ENCODE measurements at places on chromosomes 4 and X. TPM values are rescaled to one million over a fixed set of nuclear protein-coding genes. Genes with fewer than 3 reads are reported as not detected.

- DNase-seq = no peak
- no peaks in the 10 kb centered on the region for H3K36me3 ChIP-seq
- no peaks in the 10 kb centered on the region for H3K27me3 ChIP-seq
- H3K4me3 ChIP-seq = no peak overlapping the region
Observed at GRCh38 chrX:119130911-119131310, 3.3 kb upstream of the KIAA1210 start.

GRCh38 chr4:52425751-52426326, 233.3 kb downstream of the USP46 start:
- H3K4me3 ChIP-seq = no peak overlapping the region
- no peak overlapping the region for H3K27ac ChIP-seq
- H3K4me1 ChIP-seq = no peaks in the 10 kb centered on the region
- no peaks in the 10 kb centered on the region for H3K27me3 ChIP-seq
- H3K36me3 ChIP-seq = no peaks in the 10 kb centered on the region

- H3K4me1 ChIP-seq = no peaks in the 10 kb centered on the region
- peak; percentile 13 for DNase-seq
- H3K36me3 ChIP-seq = no peaks in the 10 kb centered on the region
- no peaks in the 10 kb centered on the region for H3K27me3 ChIP-seq
Observed at GRCh38 chr4:10619220-10619619, 65.3 kb downstream of the CLNK start.

- no peak overlapping the region for H3K4me3 ChIP-seq
- H3K27ac ChIP-seq = peak overlapping the region; percentile 72
- H3K27me3 ChIP-seq = no peaks in the 10 kb centered on the region
- peaks cover 14% of the 10 kb centered on the region for H3K4me1 ChIP-seq
- peak; percentile 55 for DNase-seq
- no peaks in the 10 kb centered on the region for H3K36me3 ChIP-seq
Observed at GRCh38 chr4:7829652-7830580, 109.7 kb downstream of the AFAP1 start.

GRCh38 chr4:39976945-39977488, 694 bp downstream of the PDS5A start:
- no peaks in the 10 kb centered on the region for H3K36me3 ChIP-seq
- H3K4me1 ChIP-seq = peaks cover 11% of the 10 kb centered on the region
- no peaks in the 10 kb centered on the region for H3K27me3 ChIP-seq

DNA sequence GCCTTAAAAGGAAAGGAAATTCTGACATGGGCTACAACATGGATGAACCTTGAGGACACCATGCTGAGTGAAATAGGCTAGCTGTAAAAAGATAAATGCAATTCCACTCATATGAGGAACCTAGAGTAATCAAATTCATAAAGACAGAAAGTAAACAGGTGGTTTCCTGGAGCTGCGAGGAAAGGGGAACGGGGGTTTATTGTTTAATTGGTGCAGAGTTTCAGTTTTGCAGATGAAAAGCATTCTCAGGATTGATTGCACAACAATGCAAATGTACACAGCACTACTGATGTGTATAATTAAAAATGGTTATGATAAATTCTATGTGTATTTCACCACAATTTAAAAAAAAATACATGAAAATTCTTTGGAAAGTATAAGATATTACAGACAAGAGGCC, 24.0 kb downstream of the PLRG1 start:
- H3K27me3 ChIP-seq = no peaks in the 10 kb centered on the region
- no peak overlapping the region for H3K27ac ChIP-seq
- DNase-seq = no peak
- no peaks in the 10 kb centered on the region for H3K4me1 ChIP-seq
- no peak overlapping the region for H3K4me3 ChIP-seq

- no peaks in the 10 kb centered on the region for H3K27me3 ChIP-seq
- peak within 1 kb of the TSS; percentile 15 for H3K27ac ChIP-seq
Observed at GRCh38 chrX:78945186-78945912, at the start of gene P2RY10. TSS of gene P2RY10 (plus strand) at chrX:78945391. CDS start at chrX:78960521, 15,130 bp downstream.

DNA sequence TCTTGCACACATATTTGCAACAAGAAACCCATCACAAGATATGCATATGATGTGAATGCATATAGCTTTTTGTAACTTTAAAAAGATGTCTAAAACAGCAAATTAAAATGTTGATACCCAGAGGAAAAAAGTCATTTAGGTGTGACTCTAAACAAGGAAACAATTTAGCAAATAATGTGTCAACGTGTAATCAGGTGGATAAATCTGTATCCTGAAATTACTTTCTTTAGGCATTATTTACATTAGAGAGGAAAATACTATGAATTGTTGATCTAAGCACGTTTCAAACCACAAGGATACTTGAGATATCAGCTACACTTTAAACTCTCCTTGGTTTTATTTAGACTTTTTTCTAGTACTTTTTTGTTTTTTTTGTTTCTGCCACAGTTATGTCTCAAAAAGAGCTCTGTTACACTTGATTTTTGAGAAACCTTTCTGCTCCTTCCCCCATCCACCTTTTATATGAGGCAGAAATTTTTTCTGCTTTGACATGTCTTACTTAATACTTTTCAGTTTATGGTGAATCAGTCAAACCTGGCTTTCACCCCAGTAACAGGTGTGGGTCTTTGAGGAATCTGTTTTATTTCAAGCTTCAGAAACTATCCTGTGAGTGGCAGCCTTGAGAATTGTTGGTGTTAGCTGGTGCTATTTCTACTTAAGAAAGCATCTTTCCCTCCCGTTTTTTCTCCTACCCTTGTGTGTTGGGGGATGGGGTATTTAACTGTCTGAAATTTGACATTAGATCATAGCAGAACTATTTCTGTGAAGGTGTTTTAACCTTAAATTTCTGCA, 1.9 kb downstream of the NPNT start:
- H3K27me3 ChIP-seq = peaks cover 19% of the 10 kb centered on the region
- no peaks in the 10 kb centered on the region for H3K36me3 ChIP-seq

DNA sequence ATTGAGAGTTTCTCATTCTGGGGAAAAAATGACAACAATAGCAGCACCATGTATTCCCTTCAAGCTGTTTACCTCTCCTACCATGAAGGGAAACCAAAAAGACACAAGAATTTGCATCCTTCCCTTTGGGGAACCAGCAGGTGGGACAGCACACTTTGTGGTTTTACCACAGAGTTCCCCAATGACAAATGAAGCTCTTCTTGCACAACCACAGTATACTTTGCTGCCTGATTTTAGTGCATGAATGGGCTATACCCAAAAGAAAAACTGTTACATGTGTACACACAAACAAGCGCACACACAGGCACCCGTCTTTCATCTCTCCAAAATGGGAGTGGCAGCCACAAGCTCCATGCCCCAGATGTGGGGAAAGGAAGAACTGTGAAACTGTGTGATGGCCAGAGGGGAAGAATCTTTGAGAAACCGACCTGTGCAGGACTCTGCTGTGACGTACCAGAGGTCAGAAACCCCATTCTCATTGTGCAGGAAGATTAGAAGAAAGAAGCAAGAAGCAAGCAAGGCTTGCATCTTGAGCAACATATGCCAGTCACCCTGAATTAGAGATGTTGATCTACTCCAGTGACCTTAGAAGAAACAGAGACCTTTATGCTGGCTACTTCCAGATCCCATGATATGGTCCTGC, 2.7 kb upstream of the MAML3 start:
- no peak overlapping the region for H3K4me3 ChIP-seq
- no peak for DNase-seq
- H3K36me3 ChIP-seq = no peaks in the 10 kb centered on the region
- H3K27me3 ChIP-seq = no peaks in the 10 kb centered on the region
- H3K4me1 ChIP-seq = peaks cover 23% of the 10 kb centered on the region

DNA sequence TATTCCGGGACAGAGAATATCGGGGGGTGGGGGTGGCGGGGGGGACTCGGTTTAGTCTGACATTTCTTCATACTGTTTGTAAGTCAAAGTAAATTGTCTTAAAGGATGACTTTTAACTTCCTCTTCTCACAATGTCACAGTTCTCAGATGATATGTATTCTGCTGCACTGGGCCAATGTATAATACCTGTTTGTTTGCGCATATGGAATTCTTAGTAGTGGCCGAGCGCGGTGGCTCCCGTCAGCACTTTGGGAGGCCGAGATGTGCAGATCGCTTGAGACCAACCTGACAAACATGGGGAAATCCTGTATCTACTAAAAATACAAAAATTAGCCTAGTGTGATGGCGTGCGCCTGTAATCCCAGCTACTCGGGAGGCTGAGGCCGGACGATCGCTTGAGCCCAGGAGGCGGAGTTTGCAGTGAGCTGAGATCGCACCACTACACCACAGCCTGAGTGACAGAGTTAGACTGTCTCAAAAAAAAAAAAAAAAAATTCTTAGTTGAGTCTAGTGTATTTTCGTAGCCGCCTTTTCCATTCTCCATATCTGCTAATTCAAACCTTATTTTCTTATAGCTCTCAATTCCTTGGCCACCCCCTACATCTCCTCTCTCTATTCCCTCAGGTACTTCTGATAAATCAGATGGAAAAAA, 851 bp downstream of the POLR2B start:
- peak overlapping the region; percentile 96 for H3K27ac ChIP-seq
- H3K4me3 ChIP-seq = peak overlapping the region; percentile 96
- H3K4me1 ChIP-seq = peaks cover 36% of the 10 kb centered on the region
- no peaks in the 10 kb centered on the region for H3K27me3 ChIP-seq
- peak; percentile 31 for DNase-seq

DNA sequence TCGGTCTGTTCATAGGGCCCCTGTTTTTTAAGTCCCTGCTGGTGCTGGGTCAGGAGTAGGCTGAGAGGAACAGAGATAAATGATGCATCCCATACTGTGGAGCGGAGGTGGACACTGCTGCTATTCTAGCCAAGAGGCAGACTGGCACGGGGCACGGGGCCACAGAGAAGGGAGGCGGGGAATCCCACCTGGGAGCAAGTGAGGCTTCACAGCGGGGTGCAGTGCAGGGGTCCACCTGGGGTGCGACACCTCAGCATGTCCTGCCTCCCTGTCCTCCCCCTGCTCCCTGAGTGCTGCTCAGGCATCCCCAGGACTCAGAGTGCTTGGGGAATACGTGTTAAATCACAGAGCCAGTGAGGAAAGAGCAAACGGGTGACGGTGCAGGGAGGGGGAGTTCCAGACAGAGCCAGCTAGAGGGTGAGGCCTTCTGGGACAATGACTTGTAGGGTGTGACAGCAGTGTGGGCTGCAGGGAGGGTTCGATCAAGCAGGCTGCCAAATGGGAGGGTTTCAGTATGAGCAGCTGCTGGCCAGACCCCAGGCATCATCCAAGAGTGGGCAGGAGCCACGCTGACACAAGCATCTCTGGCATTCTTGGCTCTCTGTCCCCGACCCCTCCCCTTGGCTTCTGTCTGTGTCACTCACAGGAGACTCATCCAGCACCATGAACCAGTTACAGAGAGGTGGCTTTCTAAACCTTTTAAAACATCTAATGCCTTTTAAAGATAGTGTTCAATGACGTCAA, 13.7 kb upstream of the HTRA3 start:
- no peak overlapping the region for H3K4me3 ChIP-seq
- H3K27me3 ChIP-seq = no peaks in the 10 kb centered on the region
- DNase-seq = no peak
- H3K36me3 ChIP-seq = no peaks in the 10 kb centered on the region
- H3K4me1 ChIP-seq = peaks cover 1% of the 10 kb centered on the region

- H3K4me3 ChIP-seq = no peak overlapping the region
- peak; percentile 16 for DNase-seq
- no peaks in the 10 kb centered on the region for H3K36me3 ChIP-seq
- H3K4me1 ChIP-seq = peaks cover 6% of the 10 kb centered on the region
Observed at GRCh38 chr4:112031712-112032328, 113.4 kb upstream of the FAM241A start.

DNA sequence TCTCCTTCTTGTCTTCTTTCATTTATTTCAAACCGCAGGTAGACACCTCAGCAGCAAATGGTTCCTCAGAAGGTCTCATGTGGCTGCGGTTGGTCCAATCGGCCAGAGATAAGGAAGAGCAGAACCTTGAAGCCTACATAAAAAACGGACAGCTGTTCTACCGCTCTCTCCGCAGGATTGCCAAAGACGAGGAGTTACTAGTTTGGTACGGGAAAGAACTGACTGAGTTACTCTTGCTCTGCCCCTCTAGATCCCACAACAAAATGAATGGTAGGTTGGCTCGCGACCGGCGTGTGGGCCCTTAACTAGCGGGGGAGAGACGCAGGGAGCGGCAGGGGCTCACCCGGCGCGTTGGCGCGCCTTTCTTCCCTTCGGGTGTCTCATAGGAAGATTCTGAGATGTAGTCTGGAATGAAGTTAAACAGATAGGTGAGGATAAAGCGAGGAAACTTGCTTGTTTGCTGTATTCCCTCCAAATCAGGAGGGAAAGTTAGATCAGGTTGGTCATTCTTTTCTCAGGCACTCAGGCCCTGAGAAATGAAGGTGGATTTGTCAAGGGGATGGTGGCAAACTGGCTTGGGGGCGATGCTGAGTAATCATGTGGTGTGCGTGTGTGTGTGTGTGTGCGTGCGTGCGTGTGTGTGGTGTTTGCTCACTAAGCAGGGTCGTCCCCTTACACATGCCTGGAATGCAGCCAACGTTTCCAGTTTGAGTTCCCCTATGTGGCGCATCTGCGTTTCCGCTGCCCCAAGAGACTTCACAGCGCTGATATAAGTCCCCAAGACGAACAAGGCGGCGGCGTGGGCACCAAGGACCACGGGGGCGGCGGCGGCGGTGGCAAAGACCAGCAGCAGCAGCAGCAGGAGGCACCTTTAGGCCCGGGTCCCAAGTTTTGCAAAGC, 4.2 kb downstream of the PRDM8 start:
- no peaks in the 10 kb centered on the region for H3K36me3 ChIP-seq
- H3K27me3 ChIP-seq = peaks cover 62% of the 10 kb centered on the region
- no peaks in the 10 kb centered on the region for H3K4me1 ChIP-seq
- DNase-seq = peak; percentile 45
- peak overlapping the region; percentile 88 for H3K4me3 ChIP-seq

IRF2 gene
- total RNA-seq = 36.2 TPM

PPP2R2C gene
- total RNA-seq = 0.32 TPM

MID1 gene
- 27.0 TPM for total RNA-seq

TCEAL7 gene
- total RNA-seq = 3.5 TPM

GUF1 gene
- total RNA-seq = 49.8 TPM

LNX1 gene
- 2.6 TPM for total RNA-seq

CTAG1A gene
- total RNA-seq = not detected

GPRASP2 gene
- total RNA-seq = 1.2 TPM

SULT1E1 gene
- total RNA-seq = not detected

MAOB gene
- total RNA-seq = 8.6 TPM

UGT2B11 gene
- 0.96 TPM for total RNA-seq

TEX13B gene
- not detected for total RNA-seq

Measured in transverse colon (tissue), 4 donors.